ENCODE measurements at places on chromosomes 2 and 18.
A peak's percentile ranks its signal among the peaks of the same experiment; 100 is the strongest.

- DNase-seq = no peak
Measured at GRCh38 chr2:235766278-235766677, 272.4 kb downstream of the AGAP1 start.

- DNase-seq = no peak
Measured at GRCh38 chr2:222733846-222734702, 62.6 kb downstream of the MOGAT1 start.

- peak; percentile 96 for DNase-seq
Measured at GRCh38 chr2:20635675-20636584, 15.0 kb downstream of the HS1BP3 start.

DNA sequence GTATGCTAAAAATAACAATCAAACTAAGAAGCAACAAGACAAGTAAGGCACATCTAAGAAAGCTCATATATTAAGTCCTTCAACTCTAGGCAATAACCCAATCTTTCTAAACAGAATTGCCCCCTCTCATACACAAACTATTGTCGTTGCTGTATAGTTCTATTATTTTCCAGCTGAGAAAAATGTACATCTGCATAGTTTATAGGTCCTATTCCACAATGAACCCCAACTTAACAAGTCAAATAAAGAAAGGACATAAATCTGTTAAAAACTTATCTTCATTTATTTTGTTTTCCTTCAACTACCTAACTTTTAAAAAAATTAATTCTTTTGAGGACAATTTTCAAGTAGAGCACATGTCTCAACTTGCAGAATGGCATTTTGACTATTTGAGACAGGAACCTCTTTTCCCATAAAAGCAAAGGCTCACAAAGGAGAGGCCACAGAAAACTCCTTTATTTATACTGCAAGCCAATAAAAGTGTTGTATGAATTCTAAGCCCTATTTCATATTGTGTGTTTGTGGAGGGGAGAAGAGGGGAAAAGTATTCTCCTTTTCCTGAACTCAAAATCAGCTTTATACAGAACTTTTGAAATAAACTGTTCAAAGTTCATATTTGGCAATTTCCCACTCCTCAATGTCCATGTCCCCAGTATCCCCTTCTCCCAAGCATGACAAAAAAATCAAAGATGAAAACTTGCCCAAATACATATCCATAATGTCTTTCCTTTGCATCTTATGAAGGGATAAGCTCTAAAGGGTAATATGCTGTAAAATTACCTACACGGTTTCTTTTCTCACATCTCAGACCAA is 37.4 kb downstream of the RTN4 start:
- DNase-seq = no peak

DNA sequence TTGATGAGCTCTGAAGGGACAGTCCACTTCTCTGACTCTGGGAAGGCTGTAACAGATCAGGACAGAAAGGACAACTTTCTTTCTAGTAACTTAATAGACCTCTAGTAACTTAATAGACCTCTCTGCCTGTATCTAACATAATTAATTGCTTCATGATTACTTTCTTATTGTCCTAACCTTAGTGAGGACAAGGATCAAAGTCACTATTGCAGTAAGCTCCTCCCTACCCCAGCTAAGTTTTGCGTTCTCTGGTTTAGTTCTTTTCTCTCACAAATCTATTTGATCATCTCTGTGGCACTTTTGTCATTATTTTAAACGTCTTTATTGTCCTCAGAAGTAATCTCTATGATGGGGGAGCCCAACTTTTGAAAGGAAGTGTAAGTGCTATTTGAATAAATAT is 125.5 kb upstream of the UGP2 start:
- DNase-seq = no peak

DNA sequence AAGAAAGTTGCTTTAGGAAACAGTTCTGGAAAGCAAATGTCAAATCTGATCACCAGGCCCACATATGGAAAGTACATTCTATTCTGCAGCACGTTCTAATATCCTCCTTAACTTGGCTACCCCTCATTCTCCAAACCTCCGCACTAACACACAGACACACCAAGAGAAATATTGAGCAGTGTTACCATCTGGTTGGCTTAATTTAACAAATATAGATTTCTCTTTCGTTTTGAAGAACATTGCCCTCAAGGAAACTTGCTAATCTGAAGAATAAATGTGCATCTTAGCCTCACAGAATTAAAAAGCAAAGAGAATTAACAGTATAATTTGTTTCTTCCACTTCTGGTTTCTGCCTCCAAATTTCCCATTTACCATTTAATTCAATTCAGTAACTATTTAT is 72.8 kb upstream of the TTC39C start:
- no peak for DNase-seq

GRCh38 chr2:97708048-97708380 is 5.4 kb upstream of the ZAP70 start:
- peak; percentile 25 for DNase-seq

DNA sequence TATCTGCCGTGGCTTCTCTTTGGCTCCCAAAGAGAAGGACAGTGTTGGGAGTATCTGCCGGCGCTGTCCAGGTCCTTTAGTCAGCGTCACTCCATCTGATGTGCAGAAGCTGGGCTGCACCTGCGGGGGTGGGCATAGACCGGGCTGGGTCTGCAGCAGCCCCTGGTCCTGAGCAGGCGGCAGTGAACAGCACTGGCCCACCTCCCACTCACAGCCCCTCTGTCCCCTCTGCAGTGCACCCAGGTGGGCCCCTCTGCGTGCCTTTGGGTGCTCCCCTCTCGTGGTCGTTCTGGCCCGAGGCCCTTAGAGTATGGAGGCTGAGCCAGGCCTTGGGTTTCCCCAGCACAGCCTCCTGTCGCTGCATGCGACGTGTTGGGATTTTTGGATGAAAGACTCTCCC is 95.7 kb downstream of the USP40 start:
- DNase-seq = no peak

- peak; percentile 57 for DNase-seq
Measured at GRCh38 chr18:11323359-11323819, 174.0 kb upstream of the PIEZO2 start.

DNA sequence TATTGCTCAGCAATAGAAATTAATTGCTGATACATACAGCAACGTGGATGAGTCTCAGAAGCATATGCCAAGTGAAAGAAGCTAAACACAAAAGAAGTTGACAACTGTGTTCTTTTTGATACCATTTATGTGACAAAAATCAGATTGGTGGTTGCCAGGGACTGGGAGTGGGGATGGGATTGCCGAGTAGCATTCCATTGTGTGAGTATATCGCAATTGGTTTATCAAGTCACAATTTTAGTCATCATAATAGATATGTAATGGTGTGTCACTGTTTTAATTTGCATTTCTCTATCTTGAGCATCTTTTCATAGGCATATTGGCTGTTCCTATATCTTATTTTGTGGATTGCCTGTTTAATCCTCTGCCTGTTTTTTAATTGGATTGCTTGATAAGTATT is 20.9 kb downstream of the STRADB start:
- no peak for DNase-seq

DNA sequence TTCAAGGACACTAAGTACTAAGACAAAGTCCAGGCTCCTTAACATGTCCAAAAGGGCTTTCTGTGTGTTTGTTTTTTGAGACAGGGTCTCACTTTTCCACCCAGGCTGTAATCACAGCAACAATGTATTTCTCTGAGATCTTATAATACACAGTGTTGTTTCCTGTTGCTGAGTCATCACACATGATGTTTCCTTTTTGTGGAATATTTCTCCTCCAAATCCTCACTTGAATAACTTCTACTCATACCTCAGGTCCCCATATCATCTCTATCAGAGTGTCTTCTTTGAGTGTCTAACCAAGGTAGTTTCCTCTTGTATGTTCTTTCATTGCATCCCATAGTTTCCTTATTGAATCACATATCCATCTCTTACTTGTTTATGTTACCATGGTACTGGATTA is 632.0 kb upstream of the PIK3C3 start:
- DNase-seq = no peak

DNA sequence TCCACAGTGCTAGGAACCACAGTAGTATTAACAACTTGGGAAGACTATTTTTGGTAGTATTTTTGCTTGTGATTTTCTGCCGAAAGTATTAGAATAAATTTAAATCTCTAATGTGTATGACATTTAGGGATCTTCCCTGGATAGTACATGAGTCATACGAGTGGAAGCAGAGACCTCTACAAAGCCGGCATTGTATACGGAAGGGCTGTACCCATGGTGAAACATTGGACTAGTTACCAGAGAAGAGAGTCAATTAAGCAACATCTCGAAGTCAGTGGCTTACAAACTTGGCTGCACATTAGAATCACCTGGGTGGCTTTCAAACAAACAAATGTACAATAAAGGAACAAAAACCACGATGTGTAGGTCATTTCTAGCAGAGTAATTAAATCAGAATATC is 1131.7 kb upstream of the LRRTM1 start:
- no peak for DNase-seq

DNA sequence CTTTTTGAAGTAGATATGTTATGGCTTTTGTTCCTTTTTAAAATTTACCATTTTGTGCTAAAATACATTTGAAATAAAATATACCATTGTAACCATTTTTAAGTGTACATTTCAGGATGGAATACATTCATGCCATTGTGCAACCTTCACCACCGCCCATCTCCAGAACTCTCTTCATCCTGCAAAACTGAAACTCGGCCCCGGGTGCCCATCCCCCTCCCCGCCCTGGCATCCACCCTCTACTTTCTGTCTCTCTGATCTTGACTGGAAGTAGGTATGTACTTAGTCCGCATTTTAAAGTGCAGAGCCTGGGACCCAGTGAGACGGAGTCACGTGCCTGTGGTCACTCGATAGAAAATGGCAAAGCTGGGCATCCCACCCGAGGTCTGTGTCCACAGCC is 45.6 kb downstream of the DIPK1C start:
- DNase-seq = no peak

GRCh38 chr2:225893151-225893550 is 493.6 kb downstream of the NYAP2 start:
- DNase-seq = no peak

DNA sequence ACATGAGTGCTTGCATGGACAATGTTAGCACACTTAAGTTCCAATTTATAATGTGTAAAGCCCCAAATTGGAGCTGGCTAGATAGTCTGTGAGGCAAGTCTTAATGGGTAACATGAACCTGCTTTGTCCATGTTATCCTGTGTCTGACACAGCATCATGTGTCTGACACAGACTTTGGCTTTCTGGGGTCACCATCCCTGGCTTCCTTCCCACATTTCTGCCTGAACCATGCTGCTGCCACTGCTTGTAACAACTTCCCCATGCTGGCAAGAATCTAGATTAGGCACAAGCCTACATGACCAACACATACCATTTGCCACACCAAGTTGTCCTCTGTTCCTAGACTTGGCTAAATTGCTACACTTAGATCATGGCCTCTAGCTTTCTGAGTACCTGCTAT is 49.8 kb upstream of the ZBTB7C start:
- DNase-seq = no peak

GRCh38 chr2:107132746-107133145 is 246.8 kb upstream of the ST6GAL2 start:
- no peak for DNase-seq

- no peak for DNase-seq
Measured at GRCh38 chr2:99035920-99036319, 99.9 kb upstream of the CRACDL start.

Measured in aorta (tissue), 5 donors.